ENCODE measurements at places on chromosomes 6 and 20.

GRCh38 chr6:112827793-112828192 lies 480.7 kb downstream of the RFPL4B start:
- DNase-seq = no peak

- no peak for DNase-seq
These were observed 38.1 kb downstream of the BICRAL start for GRCh38 chr6:42819803-42820511.

GRCh38 chr6:130838951-130839350 lies 11.7 kb downstream of the SMLR1 start:
- DNase-seq = no peak

DNA sequence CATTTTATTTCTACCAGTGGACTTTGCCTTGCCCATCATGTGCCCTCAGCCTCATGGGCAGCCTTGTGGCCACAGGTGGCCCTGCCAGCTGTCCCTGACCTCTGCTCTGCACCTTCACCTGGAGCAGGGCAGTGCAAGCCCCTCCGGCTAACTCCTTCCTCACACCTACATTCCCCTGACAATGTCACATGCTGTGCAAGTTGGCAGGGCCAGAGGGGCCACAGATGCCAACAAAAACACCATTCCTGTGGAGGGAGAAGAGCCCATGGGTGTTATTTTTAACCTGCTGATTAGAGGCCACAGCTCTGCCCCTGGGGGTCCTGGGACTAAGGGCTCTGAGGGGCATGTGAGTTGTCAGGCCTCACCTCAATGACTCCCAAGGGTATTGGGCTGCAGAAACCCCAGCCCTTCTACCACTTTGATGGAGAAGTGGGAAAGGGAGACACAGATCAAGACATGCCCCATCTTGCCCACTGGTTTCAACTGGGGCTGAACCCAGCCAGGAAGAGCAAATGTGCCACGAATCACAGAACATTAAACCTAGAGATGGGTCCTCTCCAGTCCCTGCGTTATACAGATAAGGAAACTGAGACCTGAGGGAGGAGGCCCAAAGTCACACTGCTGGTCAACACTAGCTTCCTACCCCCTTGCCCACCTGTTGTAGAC lies 65.0 kb downstream of the MRPL14 start:
- DNase-seq = no peak

- no peak for DNase-seq
These were observed 111.6 kb downstream of the RTN4IP1 start for GRCh38 chr6:106517706-106518105.

DNA sequence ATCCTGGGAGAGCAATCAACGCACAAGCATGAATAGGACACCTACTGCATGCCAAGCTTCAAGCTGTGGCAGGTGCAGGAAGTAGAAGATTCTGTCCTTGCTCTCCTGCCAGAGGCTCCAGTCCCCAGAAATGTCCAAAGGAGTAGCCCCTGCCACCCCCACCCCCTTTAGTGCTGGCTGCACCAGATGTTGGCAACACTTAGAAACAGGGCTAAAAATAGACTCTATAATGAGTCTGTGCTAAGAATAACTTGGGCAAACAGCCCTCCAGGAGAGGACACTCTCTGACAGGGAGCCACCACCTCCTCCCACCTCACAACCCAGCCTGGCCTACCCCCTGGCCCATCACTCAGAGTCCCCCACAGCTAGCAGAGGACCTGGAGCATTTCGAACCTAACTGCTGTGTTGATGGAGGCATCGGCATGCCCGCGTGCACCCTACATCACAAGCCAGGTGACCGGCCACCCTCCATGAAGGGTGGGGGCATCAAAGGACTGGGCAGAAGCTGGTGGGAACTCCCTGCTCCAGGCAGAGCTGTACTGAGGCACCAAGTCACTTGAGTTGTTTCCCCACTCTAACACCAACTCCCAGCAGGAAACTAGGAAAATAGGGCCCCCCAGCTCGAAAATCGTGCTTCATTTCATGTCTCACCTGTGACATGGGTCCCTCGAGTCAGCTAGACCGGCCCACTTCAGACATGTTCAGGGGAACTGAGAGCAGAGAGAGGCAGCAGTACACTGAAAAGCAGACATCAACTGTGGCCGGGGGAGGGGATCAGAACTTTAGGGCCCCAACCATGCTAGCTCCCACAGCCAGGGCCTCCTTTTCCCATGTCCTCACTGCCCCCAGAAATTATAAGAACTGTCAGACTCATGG lies 18.7 kb downstream of the TFEB start:
- no peak for DNase-seq

- DNase-seq = no peak
These were observed 188.0 kb upstream of the TAB2 start for GRCh38 chr6:149129371-149130077.

DNA sequence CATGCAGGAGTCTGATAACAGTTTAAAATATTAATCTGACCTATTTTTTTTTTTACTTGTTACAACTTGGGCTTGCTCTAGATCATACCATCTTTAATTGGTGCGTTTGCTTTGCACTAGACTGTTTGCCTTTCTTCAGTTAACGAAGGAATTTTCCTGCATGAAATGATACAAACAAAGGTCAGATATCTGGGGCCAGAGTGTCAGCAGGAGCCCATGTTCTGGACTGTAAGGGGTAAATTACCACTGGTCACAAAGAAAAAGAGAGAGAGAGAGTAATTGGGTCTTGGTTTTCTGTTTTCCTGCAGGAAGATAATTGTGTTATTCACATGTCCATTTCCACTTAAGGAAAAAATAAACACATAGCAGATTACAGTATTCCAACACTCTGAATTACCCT lies 399.4 kb upstream of the MARCKS start:
- no peak for DNase-seq

GRCh38 chr6:45630801-45631200 lies 253.1 kb upstream of the SUPT3H start:
- DNase-seq = no peak

- DNase-seq = no peak
These were observed 3.7 kb downstream of the GRIK2 start for GRCh38 chr6:101397199-101397598.

DNA sequence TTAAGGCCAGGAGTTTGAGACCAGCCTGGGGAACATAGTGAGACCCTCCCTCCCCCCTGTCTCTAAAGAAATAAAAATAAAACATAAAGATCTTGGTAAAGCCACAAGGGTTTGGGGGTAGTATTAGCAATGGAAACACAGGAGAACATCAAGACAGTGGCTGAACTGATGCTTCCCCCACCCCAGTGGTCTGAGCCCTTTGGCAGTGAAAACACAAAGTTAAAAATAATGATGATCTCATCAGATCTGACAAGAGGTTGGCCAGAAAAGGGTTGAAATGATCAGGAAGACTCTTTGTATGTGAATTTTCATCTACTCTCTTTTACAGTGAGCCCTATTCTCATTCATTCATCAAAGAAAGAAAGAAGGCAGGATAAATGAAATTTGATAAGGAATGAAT lies 93.7 kb downstream of the KCNB1 start:
- no peak for DNase-seq
